NCI-H146 (cell line): ENCODE measurements at places on chromosomes 6 and 20.

DNA sequence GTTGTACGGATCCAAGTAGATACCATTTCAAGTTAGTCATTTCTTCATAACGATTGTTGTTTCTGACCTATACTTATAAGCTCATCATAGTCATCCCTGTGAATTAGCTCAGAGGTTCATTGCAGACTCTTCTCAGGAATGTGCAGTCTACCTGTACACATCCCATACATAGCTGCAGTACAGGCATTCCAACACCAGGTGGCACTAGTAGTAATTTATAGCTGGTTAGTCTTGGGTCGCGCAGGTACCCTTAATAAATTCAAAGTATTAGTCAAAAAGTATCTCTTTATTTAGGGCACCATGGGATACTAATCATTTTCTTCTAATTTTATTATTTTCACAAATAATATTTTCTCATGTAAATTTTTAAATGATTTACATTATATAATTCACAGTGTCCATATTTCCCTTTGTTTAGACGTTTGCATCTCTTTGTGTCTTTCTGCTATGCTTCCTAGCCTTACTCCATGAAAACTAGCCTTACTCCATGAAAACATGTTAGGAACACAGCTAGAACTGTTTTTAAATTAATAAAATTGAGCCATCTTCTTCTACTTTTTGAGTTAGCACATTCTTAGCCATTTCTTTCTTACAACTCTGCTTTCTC, 128.6 kb upstream of the FAM83B start:
- DNase-seq, result peak; percentile 55

- no peak for DNase-seq
These were observed 603.7 kb downstream of the TENT5A start for GRCh38 chr6:81148751-81149150.

- DNase-seq, result no peak
These were observed 43.2 kb downstream of the STK35 start for GRCh38 chr20:2144850-2145249.

- DNase-seq, result no peak
These were observed 392.0 kb upstream of the SASH1 start for GRCh38 chr6:147950623-147950987.

DNA sequence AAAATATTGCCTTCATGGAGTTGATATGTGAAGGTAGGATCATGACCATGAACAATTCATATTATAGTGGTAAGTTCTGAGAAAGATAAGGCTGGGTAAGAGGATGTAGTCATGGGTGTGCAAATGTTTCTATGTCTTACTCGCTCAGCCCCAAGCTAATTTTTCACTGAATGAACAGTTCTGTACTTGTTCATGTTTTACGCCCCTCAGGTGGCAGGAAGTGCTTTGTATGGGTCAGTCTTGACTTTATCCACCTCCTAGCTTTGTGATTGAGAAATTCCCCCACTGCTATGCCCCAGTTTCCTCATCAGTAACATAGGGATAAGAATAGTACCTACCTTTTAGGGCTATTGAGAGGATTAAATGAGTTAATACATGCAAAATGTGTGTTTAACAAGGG, 148.2 kb upstream of the KCNG1 start:
- DNase-seq, result no peak

DNA sequence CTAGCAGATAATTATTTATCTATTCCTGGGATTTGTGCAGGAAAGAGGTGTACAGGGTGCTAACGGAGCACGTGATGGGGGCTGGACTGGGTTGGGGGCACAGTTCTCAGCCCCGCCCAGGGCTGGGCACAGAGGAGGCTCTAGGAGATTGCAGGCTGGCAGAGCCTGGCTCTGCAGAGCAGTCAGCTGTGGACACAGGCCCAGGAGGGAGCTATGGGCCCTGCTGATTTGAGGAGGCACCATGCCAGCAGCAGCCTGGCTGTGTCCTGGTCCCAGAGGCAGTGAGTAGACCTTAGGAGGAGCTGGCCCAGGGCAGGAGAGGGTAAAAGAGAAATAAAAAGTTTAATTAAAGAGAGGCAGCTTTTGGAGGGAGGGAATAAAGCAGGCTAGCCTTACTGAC, 19.3 kb downstream of the MAFB start:
- DNase-seq, result no peak

DNA sequence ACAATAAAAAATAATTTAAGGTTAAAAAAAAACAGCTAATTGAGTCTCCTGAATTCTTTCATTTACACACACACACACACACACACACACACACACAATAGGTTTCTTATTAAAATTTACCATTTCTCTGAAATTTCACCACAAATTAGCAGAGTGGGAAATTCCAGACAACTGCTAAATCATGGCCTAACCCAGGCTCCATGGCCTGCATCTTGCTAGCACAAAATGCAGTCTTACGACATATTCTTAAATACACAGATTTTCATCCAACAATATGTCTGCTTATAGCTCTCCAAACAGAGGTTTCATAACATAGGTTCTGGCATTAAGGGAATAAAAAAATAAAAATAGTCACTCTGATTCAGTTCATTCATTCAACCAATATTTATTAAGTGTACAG, 46.9 kb downstream of the SOD2 start:
- no peak for DNase-seq
